ENCODE measurements at places on chromosomes 5 and 9.

DNA sequence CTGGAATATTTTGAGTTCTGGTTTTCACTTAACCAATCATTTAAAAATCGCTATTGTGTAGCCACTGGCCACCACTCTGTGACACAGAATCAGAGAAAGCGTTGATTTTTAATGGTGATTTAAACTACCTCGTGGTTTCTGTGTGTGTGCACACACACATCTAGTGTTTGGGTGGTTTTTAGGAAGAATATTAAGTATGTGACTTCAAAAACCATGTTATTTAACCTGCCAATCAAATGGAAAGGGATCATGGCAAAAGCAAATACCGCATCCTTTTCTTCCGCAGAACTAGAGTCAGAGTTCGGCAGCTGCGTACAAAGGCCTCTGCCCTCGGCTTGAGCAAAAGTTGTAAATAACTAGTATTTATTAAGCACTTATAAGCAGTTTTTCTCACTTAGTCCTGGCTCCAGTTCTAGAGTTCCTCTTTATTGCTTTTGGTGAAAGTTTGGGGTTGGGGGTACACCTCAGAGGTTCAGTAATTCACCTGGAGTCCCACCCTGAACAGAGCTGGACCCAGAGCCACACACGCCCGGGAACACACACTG lies 40.6 kb downstream of the HABP4 start:
- no peak for DNase-seq

- DNase-seq = no peak
Measured at GRCh38 chr9:13478160-13478559, 198.7 kb upstream of the MPDZ start.

- DNase-seq = no peak
Measured at GRCh38 chr5:138543730-138544104, 681 bp upstream of the ETF1 start.

DNA sequence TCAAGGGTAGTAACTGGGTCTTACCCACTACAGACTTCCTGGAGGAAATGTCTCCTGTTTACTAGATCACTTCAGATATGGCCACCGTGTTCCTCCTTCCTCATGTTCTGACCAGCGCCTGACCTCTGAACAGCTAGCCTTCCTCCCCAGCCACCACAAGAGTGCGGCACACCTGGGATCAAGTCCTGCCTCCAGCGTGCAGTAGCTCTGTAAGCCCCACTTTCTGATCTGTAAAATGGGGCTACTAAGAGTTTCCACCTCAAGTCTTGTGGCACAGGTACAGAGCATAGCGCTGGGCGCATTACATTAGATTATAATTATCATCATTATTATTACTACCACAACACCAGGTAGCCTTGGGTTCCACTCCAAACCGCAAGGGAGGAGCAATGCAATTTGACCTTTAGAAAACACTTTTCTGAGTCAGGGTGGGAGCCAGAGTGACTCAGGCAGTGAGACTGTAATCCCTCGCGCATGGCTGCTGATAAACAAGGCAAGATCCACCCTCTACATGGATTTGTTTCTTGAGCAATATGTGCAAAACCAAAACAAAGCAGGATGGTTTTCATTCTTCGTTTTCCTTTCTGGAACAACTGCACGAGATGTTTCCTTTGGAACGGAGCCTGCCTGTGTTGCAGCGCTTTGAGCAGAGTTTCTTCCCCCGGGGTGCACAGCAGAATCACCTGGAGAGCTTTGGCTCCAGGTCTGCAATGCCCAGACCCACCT lies 65.0 kb upstream of the ANGPTL2 start:
- no peak for DNase-seq

GRCh38 chr9:126704157-126704891 lies 90.6 kb downstream of the LMX1B start:
- no peak for DNase-seq

DNA sequence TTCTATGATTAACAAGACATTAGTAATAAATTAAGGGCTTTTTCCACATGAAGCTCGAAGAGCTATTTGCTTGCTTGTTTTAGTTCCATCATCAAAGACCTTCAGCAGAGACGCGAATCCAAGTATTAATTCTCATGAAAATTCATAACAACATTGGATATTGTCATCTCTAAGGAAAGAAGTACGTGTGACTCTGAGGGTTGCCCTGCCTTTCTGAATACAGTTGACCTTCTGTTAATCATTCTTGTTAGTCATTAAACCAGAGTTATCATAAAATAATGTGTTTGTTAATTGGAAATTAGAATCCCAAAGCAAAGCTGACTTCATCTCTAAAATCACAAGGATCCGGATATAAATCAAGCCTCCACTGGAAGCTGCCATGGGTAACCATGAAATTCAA lies 222.5 kb downstream of the ZNF608 start:
- DNase-seq = no peak

Measured in NCI-H1092 (cell line).